ENCODE measurements at places on chromosomes 3 and 15.

GRCh38 chr3:20852712-20853111 is 666.7 kb upstream of the SGO1 start:
- DNase-seq: no peak

- DNase-seq: peak; percentile 65
Measured at GRCh38 chr3:111668888-111669488, 73.8 kb upstream of the ZBED2 start.

DNA sequence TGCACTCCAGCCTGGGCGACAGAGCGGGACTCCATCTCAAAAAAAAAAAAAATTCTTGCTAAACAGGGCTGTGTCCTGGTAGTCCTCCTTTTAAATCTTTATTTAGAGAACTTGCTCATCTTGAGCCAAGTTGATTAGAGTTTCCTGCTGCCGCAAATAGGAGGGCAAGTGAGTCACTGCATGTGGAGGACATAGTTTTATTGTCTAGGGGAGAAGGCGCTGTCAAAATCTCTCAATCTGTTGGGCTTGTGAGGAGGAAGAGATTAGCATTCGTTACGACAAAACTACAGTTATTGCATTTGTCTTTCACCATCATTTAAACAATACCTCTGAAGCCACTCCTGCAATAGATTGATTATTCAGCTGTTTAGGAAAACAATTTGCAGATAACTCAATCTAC is 11.5 kb downstream of the MUC4 start:
- DNase-seq: no peak

- DNase-seq: peak; percentile 75
Measured at GRCh38 chr3:52195823-52196331, 2.1 kb upstream of the ALAS1 start.

DNA sequence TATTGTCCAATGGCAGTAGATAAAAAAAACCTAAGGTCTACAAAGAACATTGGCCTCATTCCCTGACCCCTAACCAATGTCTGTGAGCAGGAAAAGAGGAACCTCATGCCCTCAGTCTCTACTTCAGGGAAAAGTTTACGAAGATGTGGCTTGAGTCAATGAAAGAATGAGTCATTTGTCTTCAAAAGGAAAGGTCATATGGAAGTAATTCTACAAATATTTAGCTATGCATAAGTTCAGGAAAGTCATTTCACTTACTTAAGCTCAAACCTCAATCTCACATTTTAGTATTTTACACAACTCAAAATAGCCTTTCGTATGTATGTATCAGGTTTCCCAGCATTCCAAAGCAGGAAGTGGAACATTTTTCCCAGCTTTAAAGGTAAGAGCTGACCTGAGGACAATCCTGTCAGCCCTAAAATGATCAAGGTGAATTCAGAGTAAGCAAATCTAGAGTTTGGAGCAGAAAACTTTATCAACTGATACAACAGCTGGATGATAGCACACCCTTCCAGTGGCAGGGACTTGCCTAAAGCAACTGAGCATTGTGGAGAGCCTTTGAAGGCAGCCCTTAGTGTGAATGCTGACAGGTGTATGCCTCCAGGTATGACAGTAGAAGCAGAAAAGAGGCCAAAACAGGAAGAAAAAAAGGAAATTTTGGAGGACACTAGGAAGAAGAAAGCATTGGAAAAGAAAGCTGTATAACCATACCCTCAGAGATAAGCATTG is 53.9 kb upstream of the ACKR4 start:
- peak; percentile 64 for DNase-seq

DNA sequence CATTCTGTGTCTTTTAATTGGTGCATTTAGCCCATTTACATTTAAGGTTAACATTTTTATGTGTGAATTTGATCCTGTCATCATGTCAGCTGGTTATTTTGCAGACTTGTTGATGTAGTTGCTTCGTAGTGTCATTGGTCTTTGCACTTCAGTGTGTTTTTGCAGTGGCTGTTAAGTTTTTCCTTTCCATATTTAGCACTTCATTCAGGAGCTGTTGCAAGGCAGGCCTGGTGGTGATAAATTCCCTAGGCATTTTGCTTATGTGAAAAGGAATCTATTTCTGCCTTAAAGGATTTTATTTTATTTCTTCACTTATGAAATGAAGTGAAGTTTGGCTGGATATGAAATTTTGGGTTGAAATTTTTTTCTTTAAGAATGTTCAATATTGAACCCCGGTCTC is 70.2 kb upstream of the CD96 start:
- no peak for DNase-seq

DNA sequence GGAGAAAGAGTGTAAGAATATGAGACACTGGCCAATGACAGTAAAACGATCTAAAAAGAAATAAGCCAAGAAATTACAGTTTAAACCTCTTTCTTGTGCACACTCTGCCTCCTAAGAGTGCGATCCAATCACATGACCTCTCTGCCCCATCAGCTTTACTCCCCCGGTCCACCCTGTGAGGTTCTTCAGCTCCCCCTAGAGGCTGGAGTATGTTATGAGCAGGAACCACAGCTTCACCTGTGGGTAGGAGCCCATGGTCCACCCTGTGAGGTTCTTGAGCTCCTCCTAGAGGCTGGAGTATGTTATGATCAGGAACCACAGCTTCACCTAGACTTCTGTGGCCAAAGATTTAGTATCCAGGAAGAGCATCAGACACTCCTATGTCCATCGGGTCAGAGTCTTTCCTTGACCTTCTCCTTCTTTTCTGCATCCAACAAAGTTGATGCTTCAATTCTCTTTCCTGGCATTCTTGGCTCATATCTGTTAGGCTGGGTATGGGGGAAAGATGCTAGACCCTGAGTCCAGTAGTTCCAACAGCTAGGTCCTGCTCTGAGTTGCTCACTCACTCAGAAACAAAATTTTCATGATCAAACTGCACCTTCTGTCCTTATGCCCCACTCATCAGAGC is 164.0 kb downstream of the MINAR1 start:
- peak; percentile 90 for DNase-seq

GRCh38 chr3:11386465-11387113 is 114.4 kb downstream of the ATG7 start:
- no peak for DNase-seq

DNA sequence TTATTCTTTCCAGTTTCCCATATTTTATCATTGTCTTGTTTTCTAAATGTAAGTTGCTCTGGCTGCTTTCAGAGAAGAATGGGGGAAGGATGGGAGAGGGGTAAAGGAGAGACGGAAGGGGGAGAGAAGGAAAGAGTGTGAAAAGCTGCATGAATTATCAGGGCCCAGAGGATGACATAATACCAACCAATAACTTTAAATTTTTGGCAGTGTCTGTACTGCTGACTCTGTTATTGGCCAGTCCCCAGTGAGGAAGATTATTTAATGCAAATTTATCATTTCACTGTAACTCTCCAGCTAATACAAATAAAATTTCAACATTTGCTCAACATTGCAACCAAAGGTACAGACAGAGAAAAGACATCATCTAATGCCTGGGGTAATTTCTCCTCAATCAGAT is 551.7 kb upstream of the CFAP20DC start:
- no peak for DNase-seq

DNA sequence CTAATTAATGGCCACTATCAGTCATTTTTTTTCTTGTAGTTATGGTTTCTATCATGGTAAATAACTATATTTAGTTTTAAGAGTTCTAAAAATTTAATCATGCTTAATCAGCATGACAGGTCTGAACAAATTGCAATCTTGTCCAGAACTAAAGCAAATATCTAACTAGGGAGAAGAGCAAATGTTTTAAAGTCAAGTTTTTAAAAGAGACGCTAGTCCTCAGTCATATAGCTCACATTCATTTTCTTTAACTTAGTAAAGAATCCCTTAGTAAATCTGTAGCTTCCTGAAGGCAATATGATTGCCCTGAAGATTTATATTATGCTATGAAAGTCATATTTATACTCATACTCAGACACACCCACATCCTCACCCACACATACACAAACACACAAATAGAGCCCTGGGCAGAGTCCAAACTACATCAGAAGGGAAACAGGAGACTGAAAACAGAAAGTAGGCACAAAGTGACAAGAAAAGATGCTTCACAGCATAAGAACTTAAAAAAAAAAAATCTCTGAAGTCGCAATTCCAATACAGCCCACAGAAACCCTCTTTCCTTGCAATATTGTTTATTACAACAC is 1149.1 kb downstream of the SI start:
- DNase-seq: no peak

GRCh38 chr15:100098705-100099104 is 243.1 kb downstream of the ADAMTS17 start:
- no peak for DNase-seq

DNA sequence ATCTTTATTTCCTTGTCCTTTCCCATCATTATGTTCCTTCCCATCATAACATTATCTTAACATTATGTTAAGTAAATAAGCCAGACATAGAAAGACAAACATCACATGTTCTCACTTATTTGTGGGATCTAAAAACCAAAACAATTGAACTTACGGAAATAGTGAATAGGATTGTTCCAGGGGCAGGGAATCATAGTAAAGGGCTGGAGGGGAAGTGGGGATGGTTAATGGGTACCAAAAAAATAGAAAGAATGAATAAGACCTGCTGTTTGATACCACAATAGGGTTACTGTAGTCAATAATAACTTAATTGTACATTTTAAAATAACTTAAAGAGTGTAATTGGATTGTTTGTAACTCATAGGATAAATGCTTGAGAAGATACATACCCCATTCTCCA is 36.7 kb upstream of the MBNL1 start:
- DNase-seq: no peak

- peak; percentile 87 for DNase-seq
Measured at GRCh38 chr15:92077353-92078085, 224.0 kb downstream of the SLCO3A1 start.

- DNase-seq: no peak
Measured at GRCh38 chr15:92602267-92602593, 53.3 kb downstream of the FAM174B start.

GRCh38 chr3:66486202-66486601 is 14.6 kb downstream of the LRIG1 start:
- DNase-seq: peak; percentile 35

- no peak for DNase-seq
Measured at GRCh38 chr3:75737831-75738493, 47.4 kb downstream of the ZNF717 start.

DNA sequence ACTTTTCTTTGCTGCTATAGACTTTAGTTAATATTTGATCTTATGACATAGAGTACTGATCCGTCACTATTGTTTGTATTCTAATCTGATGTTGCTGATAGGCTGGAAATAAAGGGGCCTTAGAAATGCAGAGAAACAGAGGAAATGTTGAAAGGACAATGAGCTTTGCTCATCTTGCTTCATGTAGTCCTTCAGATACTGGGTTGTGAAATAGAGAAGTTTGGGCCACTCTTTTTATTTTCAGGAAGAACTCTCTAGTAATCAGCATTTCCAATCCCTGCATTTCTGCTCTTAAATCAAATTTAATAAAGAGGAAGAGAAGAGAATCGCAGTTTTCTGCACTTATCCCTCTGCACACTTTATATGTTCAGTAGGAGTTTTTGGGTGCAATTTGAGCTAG is 192.8 kb upstream of the THBS1 start:
- DNase-seq: no peak

- DNase-seq: peak; percentile 29
Measured at GRCh38 chr3:195907934-195908693, at the start of gene TNK2. TSS of gene TNK2 (minus strand) at chr3:195908551. CDS start at chr3:195888588, 19,963 bp downstream.

DNA sequence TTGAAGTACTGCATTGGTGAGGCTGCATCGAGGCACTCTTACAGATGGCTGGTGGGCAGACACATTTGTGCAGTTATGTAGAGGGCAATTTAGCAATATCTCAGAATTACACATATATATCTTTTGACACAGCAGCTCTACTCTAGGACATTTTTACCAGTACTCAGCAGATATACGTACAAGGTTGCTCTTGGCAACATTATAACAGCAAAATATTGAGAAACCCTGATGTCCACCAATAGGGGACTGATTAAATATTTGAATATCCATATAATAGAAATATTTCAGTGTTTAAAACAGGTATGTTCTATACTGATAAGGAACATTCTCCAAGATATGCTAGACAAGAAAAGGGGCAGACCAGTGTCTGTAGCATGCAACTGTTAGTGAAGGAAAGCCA is 7.9 kb upstream of the FBXO22 start:
- no peak for DNase-seq

DNA sequence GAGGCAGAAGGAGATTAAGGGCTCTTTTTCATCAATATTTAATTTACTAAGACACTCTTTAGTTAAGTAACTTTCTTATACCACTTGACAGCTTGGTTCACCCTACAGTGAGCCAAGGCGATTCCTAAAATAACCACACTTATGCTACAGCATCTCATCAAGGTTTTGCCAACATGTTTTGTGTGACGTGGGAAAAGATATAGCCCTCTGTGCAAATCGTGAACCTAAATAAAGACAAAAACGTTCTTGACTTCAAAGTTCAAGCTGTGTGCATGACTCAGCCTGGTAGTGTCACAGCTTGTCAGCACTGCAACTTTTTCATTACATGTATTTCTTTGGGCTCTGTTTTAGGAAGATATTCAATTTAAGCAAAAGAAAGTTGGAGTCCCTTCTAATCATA is 297.0 kb upstream of the EPHA3 start:
- DNase-seq: no peak

Data from AG20443 (cell line).